ENCODE measurements at places on chromosomes 6 and 20. TPM values are rescaled to one million over a fixed set of nuclear protein-coding genes. Genes with fewer than 3 reads are reported as not detected.

The HECA gene
- 8.9 TPM for total RNA-seq

The DDO gene
- total RNA-seq = not detected

The TFEB gene
- 2.3 TPM for total RNA-seq

The ADAM33 gene
- total RNA-seq = 5.7 TPM

The DCDC2 gene
- 0.15 TPM for total RNA-seq

The FGD2 gene
- 0.32 TPM for total RNA-seq

The LTA gene
- not detected for total RNA-seq

The HUS1B gene
- total RNA-seq = 0.75 TPM

The ZSCAN23 gene
- total RNA-seq = 5.3 TPM

The SLC17A2 gene
- total RNA-seq = not detected

The PPARD gene
- 14.9 TPM for total RNA-seq

The CLIC5 gene
- not detected for total RNA-seq

- H3K27me3 ChIP-seq = no peaks in the 10 kb centered on the region
- no peak for DNase-seq
- no peak overlapping the region for H3K27ac ChIP-seq
- H3K4me3 ChIP-seq = no peak overlapping the region
- no peaks in the 10 kb centered on the region for H3K4me1 ChIP-seq
Observed at GRCh38 chr6:72944660-72945059, 280.6 kb downstream of the KHDC1L start.

- peaks cover 4% of the 10 kb centered on the region for H3K27me3 ChIP-seq
- peaks cover 1% of the 10 kb centered on the region for H3K4me1 ChIP-seq
- no peaks in the 10 kb centered on the region for H3K36me3 ChIP-seq
- no peak for DNase-seq
- no peak overlapping the region for H3K27ac ChIP-seq
Observed at GRCh38 chr6:108736832-108737231, 111.4 kb upstream of the ARMC2 start.

- H3K4me3 ChIP-seq = peak overlapping the region; percentile 74
- DNase-seq = no peak
- H3K27me3 ChIP-seq = 0 out of 2 replicates have a peak, but pooled peaks cover 2% of the 10 kb centered on the region
- H3K4me1 ChIP-seq = peaks cover 42% of the 10 kb centered on the region
- no peak overlapping the region for H3K27ac ChIP-seq
Observed at GRCh38 chr6:41732591-41733359, 2.6 kb downstream of the TFEB start.

- no peaks in the 10 kb centered on the region for H3K27me3 ChIP-seq
- H3K27ac ChIP-seq = no peak overlapping the region
- H3K4me1 ChIP-seq = no peaks in the 10 kb centered on the region
- H3K36me3 ChIP-seq = no peaks in the 10 kb centered on the region
- no peak overlapping the region for H3K4me3 ChIP-seq
- no peak for DNase-seq
Observed at GRCh38 chr20:57658447-57658832, 38.2 kb upstream of the ZBP1 start.

- no peak overlapping the region for H3K4me3 ChIP-seq
- peaks cover 11% of the 10 kb centered on the region for H3K4me1 ChIP-seq
- no peak for DNase-seq
- H3K36me3 ChIP-seq = no peaks in the 10 kb centered on the region
- H3K27me3 ChIP-seq = no peaks in the 10 kb centered on the region
Observed at GRCh38 chr6:36735110-36736071, 37.8 kb downstream of the RAB44 start.

DNA sequence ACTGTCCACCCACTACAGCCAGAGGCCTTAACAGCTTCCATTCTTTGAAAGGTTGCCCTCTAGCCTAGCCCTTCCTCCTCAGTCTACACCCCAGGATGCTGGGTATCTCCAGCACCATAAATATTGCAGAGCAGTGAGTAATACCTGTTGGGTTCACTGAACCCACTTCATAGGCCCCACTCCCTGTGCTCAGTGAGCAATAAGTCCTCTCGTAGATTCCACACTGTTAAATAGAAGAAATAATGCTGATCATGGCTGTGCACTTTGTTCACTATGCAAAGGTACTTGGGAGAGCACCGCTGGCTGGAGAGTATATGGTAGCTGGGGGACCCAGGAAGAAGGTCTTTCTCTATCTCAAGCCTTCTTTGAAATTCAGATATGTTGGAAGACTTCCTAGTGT is 87.3 kb downstream of the RSPH3 start:
- H3K4me1 ChIP-seq = peaks cover 21% of the 10 kb centered on the region
- H3K36me3 ChIP-seq = no peaks in the 10 kb centered on the region
- no peak overlapping the region for H3K4me3 ChIP-seq
- no peak overlapping the region for H3K27ac ChIP-seq

DNA sequence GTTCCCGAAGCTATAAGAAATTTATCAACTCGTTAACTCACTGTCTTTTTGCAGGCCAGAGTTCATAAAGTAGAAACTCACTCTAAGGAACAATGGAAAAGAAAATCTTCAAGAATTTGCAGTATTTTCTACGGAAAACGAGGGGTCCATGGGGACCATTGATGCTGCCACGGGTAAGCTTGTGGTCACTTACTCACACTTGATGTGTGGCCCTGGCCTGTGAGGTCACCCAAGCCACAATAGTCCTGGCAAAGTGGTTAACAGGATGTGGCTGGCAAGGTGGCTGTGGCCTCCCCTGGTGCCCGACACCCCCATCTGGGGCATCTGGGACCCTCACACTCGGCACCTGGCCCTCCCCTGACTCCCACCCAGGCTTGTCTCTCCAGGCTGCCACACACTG is 123.4 kb downstream of the C6orf118 start:
- H3K4me3 ChIP-seq = no peak overlapping the region
- no peaks in the 10 kb centered on the region for H3K27me3 ChIP-seq
- no peaks in the 10 kb centered on the region for H3K36me3 ChIP-seq
- H3K4me1 ChIP-seq = no peaks in the 10 kb centered on the region

GRCh38 chr20:8573686-8574085 is 441.6 kb downstream of the PLCB1 start:
- no peak overlapping the region for H3K4me3 ChIP-seq
- no peaks in the 10 kb centered on the region for H3K27me3 ChIP-seq
- H3K27ac ChIP-seq = no peak overlapping the region

- no peaks in the 10 kb centered on the region for H3K27me3 ChIP-seq
- DNase-seq = no peak
- no peaks in the 10 kb centered on the region for H3K4me1 ChIP-seq
- no peak overlapping the region for H3K27ac ChIP-seq
- no peaks in the 10 kb centered on the region for H3K36me3 ChIP-seq
Observed at GRCh38 chr6:151665329-151665728, 142.2 kb upstream of the ESR1 start.

DNA sequence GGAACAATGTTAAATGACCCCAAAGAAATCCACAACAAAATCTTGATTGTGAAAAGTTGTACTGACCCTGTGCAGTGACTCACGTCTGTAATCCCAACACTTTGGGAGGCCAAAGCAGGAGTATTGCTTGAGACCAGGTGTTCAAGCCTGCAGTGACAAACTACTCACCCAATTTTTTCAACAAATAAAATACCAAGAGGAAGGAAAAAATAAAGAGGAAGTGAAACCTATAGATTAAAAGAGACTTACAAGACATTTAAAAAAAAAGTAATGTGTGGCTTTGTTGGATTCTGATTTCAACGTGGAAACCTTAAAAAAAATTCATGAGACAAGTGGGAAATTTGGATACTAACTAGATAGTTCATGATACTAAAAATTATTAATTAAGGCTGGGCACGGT is 31.9 kb downstream of the GINS1 start:
- no peak for DNase-seq
- peaks cover 6% of the 10 kb centered on the region for H3K4me1 ChIP-seq
- no peak overlapping the region for H3K27ac ChIP-seq
- H3K36me3 ChIP-seq = peaks cover 41% of the 10 kb centered on the region
- H3K27me3 ChIP-seq = no peaks in the 10 kb centered on the region

DNA sequence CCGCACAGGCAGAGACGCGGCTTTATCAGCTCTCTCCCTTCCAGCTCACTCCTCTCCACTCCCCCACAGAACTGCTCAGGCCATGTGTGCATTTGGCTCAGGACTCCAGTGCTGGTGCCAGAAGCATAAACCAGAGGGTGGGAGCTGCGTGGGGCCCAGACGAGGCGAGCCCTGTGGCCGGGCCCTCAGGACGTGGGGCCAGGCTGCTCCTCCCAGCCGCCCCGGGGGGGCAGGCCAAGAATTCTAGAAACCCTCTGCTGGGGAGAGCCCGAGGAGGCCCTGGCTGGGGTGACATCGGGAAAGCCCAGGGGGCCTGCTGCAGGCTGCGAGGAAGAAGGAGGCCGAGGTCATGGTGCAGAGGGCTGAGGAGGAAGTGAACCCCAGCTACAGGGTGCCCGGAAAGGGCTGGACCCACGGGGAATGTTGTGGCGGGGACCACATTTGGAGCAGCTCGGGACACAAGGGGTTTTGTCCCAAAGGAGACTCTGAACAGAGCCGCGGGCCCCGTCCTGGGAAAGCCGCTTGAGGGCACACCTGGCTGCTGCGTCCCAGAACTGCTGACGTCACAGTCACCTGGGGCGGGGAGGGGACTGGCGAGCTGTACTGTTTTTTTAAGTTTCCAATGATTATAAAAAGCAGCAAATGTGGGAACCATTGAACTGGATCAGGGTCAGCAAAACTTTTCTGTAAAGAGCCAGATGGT is 107.1 kb downstream of the BANF2 start:
- no peaks in the 10 kb centered on the region for H3K4me1 ChIP-seq
- no peaks in the 10 kb centered on the region for H3K36me3 ChIP-seq
- peak; percentile 64 for DNase-seq
- no peak overlapping the region for H3K4me3 ChIP-seq
- no peak overlapping the region for H3K27ac ChIP-seq

GRCh38 chr20:9322661-9323060 is 191.7 kb upstream of the LAMP5 start:
- H3K4me3 ChIP-seq = no peak overlapping the region
- no peak for DNase-seq
- no peaks in the 10 kb centered on the region for H3K36me3 ChIP-seq
- no peak overlapping the region for H3K27ac ChIP-seq
- no peaks in the 10 kb centered on the region for H3K4me1 ChIP-seq
- no peaks in the 10 kb centered on the region for H3K27me3 ChIP-seq

DNA sequence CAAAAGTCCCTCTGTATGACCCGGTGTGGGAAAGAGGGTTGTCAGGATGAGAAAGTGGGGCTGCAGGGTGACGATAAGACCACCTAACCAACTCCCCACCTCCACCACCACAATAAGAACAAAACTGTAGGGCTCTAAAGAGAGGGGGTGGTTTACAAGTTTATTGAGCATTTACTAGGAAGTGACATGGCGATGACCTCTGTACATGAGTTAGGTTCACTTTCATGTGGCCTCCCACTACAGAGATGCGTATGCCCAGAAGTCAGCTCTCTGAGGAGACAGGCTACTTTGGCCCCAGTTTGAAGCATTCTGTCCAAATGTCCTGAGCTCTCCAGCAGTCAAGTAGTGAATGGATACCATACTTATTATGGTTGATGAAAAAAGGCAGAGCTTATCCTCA is 28.7 kb upstream of the PI16 start:
- no peaks in the 10 kb centered on the region for H3K4me1 ChIP-seq
- no peaks in the 10 kb centered on the region for H3K36me3 ChIP-seq
- no peak overlapping the region for H3K4me3 ChIP-seq
- H3K27ac ChIP-seq = no peak overlapping the region
- no peaks in the 10 kb centered on the region for H3K27me3 ChIP-seq
- DNase-seq = no peak

DNA sequence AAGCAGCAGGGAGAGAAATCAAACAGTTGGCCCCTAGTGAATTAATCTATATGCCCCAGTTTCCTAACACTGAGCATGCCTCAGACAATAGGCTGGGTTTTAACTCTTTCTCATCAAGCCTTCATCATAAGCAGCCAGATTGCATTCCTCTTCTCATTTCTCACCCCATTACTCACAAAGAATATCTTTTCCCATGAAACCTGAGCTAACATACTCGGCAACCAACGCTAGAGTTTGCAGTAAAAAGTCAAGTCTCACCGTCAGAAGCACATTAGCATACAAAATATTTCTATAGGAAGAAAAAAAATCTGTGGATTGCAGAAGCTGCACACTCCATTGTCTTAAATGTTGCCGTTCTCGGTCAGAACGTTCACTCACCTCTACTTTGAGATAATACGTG is 429.9 kb upstream of the ARID1B start:
- no peaks in the 10 kb centered on the region for H3K36me3 ChIP-seq
- DNase-seq = no peak
- H3K27me3 ChIP-seq = no peaks in the 10 kb centered on the region
- no peak overlapping the region for H3K4me3 ChIP-seq
- H3K27ac ChIP-seq = no peak overlapping the region

DNA sequence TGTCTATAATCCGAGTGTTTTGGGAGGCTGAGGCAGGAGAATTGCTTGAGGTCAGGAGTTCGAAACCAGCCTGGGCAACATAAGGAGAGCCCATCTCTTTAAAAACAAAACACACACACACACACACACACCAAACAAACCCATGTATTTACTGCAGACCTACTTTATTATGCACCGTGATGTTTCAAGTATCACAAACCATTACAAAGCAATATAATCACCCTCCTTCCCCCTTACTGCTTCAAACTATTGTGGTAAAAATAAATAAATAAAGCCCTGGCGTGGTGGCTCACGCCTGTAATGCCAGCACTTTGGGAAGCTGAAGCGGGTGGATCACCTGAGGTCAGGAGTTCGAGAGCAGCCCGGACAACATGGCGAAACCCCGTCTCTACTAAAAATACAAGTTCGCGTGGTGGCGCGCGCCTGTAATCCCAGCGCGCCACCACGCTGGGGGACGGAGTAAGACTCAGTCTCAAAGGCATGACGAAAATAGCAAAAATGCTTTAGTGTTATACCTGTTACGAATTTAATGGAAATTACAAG is 1.5 kb downstream of the TBCC start:
- DNase-seq = no peak
- H3K4me1 ChIP-seq = peaks cover 7% of the 10 kb centered on the region
- no peak overlapping the region for H3K27ac ChIP-seq
- H3K27me3 ChIP-seq = no peaks in the 10 kb centered on the region

DNA sequence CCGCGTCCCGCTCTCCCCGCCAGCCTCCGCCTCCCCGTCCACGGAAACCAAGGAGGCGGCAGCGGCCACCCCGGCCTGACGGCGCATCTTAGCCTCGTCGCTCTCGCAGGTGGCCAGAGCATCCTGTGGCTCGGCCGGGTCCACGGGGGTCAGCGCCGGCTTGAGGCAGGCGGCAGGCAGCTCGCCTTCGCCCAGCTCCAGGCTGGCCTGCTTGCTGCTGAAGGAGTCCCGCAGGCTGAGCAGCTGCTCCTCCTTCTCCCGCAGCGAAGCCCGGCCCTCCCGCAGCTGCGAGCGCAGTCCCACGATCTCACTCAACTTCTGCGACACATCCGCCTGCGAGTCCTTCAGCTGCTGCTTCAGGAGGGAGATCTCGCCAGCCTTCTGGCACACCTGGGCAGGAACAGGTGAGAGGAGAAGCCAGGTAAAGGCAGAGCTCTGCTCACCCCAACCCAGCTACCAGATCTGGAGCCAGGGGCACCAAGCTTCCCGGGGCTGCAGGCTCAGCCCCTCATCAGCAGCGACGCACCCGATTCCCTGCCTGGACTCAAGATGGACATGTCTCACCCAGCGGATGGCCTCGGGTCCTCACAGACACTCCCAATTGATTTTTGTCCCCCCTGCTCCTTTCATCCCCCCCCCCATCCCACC is 5.2 kb upstream of the FASTKD5 start:
- no peak overlapping the region for H3K27ac ChIP-seq
- no peak for DNase-seq
- H3K27me3 ChIP-seq = no peaks in the 10 kb centered on the region
- H3K4me1 ChIP-seq = peaks cover 17% of the 10 kb centered on the region
- no peak overlapping the region for H3K4me3 ChIP-seq
